ENCODE measurements at places on chromosomes 2 and 18.

DNA sequence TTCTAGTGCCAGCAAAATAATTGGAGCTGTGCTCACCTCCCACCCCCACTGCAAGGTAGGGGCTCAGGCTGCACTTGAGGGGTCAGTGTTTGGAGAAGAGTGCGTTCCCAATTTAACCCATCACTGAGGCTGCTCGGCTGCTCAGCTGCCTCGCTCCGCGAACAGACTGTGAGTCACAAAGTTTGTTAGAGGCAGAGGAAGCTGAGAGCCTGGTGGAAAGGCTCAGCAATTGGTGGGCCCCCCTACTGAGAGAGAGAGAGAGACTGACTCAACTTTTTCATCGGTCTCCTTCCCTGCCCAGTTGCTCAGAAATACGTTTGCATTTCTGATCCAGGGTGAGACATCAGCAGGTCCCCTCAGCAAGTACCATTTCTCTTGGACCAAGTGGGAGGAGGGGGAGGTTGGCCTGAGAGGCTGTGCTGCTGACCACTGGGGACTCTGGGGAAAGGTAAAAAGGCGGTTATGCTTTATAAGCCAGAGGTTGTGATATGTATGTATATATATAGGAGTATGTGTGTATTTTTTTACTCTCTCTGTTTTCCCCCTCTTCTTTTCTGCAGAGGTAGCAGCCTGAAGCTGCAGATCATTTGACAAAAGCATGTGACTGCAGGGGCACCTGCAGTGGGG is 1.5 kb downstream of the EFR3B start:
- no peak for DNase-seq

DNA sequence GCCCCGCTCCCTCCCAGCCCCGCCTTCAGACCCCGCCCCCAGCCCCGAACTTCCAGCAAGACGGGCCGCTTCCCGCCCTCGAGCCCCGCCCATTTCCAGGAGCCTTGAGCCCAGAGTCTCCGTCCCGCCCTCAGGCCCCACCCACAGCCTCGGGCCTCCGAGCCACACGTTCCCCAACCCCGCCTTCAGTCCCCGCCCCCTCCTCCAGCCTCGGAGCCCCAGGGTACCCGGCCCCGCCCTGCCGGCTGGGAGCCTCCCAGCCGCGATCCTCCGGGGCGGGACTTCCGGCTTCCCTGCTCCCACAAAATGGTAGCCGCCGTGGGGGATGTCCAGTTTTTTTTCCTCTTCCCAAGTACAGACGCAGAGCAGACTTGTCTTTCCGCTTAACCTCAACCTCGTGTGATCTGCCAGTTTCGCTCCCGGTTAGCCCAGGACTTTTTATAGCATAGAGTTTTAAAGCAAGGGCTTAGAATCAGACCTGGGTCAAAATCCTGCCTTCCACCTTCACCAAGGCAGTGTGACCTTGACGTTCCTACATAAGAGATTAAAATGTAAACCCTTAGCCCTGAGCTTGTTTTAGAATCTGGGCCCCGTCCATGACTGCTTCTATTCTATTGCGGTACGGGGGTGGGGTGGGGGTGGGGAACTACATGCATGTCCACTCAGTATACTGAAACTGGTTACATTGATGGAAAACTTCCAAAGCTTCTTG is 435 bp upstream of the GPR155 start:
- DNase-seq: peak; percentile 81

GRCh38 chr18:32301976-32302743 is 112.3 kb downstream of the MEP1B start:
- no peak for DNase-seq

DNA sequence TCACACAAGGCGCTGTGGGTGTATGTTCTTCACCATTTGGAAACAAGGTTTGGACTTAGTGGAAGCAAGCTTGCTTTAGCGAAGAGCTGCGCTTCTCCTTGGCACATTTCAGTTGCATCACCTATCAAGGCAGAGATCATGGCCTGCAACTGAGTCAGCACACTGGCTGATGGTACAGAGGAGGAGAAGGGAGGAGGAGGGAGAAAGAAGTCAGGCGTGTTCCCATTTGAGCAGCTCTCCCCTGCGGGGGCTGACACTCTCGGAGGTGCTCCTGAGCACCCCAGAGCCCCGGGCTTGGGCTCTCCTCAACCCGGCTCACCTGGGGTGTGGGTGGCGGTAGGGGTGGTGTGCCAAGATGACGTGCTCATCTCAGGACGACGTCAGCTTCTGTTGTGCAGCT is 6.0 kb upstream of the SERPINB5 start:
- DNase-seq: no peak

DNA sequence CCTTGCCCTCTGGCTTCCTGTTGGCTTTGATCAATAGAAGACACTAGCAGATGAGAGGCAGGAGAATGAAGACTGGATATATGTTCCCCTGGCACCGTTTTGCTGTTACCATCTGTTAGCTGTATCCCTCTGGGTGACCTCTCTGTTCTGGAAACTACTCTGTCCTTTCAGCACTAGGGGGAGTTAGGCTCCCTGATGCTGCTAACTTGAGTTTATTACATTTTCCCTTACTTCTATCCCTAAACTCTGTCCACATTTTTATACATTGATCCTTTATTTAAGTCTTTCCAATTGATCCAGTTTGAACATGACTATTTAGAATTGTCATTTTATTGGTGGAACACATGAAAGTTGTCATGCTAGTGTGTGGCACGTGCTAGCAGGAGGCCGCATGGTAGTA is 1014.3 kb upstream of the CDH2 start:
- no peak for DNase-seq

GRCh38 chr2:83827618-83828017 is 631.5 kb downstream of the SUCLG1 start:
- no peak for DNase-seq

- DNase-seq: no peak
These were observed 140.5 kb downstream of the ALK start for GRCh38 chr2:29780906-29781305.

DNA sequence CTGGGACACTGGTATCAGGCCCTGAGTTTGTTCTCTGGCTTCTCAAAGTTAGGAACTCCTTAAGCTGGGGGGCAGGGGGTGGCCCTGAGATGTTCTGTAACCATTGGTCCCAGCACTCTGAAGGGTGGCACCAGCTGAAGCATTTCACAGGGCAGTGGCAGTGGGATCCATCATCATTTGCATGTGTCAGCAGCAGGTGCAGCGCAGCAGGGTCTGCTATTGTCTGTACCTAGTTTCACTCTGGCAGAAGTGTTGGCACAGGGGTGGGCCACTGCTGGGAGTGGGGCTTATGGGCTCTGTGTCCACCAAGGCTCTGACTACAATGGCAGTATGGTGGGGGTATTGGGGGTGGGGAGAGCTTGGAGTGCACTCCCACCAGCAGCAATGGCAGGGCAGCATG is 460.4 kb upstream of the ZNF804A start:
- DNase-seq: no peak
